ENCODE measurements at places on chromosomes 6 and 20.

GRCh38 chr20:62570897-62571668 lies 71.2 kb upstream of the SLCO4A1 start:
- DNase-seq, result no peak

- no peak for DNase-seq
These were observed 180.5 kb downstream of the IBTK start for GRCh38 chr6:82066991-82067411.

DNA sequence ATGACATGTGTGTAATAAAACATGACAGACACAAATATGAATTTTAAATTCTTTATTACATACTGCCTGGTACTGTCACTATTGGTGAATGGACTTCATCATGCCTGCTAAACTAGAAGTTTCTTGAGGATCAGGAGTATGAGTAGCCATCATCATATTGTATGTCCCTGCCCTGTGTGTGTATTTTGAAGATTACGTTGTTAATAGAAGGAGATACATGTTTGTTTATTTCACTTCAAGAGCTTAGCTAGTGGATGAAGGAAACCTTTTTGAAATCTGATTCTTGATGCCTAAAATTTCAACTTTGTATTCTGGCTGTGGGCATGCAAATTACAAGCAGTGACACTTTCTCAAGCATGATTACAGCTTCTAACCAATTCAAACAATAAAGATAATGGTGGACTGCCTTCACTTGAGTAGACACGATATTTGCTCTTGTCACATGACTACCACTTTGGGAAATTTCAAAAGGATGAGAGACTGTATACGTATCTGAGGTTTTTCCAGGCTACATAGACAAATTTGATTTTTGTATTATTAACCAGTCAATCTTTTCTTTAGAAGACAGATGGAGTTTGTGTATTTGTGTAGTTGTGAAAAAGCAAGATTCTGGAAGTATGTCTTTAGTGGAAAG lies 3.5 kb downstream of the TBPL1 start:
- DNase-seq, result peak; percentile 7

GRCh38 chr20:35111141-35111888 lies 18.7 kb upstream of the TRPC4AP start:
- DNase-seq, result no peak

DNA sequence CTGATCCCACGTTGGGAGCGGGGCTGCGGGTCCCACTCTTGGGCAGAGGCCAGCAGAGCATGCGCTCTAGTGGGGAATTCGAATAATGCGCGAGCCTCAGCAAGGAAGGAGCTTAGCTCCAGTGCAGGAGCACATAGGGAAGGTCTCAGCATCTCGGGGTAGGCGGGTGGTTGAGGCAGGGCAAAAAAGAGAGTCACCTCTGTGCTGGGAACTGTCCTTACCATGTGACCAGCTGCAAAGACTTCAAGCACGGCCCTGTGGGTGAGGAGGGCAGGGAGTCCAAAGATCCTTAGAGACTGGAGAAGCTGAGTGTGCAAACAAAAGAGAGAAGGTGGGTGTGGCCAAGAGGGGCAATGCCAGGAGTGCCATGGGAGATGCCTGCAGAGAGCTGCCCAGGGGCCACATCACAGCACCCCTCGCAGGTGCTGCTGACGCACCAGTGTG lies 79.2 kb upstream of the CD93 start:
- DNase-seq, result no peak

DNA sequence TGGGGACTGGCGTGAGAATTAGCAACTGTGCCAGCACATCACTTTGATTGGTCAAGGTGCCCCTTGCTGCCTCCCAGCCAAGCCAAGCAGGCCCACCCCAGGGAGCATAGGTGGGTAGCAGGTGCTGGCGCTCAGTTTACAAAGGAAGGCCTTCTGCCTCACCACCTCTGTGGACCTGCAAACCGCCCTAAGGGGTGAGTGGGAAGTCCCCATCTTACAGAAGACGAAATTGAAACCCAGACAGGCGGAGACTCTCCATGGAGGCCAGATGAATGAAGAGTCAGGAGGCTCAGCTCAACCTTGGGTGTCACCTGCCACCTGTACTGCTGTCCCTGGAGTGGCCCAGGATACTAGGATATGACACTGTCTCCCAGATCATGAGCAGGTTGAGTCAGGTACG lies 21.5 kb upstream of the MAS1L start:
- no peak for DNase-seq

DNA sequence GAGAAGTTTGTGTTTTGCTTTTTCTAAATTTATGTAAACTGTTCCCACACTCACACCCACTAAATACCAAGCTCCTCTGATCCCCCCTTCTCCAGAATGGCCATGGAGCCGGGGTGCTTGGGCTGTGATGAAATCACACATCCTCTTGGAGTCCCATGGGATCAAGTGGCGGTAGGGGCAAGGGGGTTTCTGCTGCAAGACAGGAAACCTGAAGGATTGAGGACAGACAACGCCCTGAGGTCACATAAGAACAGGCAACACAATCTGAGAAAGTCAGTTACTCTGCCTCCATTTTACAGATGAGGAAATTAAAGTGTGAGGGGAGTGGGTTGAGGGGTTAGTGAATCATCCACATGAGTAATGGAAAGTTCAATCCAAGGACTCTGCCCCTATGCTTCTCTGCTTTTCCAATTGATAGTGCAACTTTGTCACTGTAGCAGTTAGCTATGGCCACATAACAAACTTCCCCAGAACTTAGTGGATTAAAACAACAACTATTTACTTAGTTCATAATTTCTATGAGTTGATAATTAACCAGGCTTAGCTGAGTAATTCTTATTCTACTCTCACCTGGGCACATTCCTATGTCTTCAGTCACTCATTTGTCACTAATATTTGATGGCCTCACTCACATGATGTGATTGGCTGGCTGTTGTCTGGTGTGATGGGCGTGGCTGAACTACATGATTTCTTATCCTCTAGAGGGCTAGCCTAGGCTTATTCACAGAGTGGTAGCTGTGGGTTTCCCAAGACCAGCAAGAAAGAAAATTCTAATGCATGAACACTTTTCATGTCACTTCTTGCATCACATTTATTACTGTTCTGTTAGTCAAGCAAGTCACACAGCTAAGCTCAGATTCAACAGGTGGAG lies 311.1 kb upstream of the RNF24 start:
- DNase-seq, result no peak

- DNase-seq, result no peak
These were observed 6.3 kb upstream of the HMGN4 start for GRCh38 chr6:26531897-26532296.

- DNase-seq, result no peak
These were observed 14.3 kb downstream of the RIMS1 start for GRCh38 chr6:71900642-71901041.

- DNase-seq, result no peak
These were observed 162.2 kb downstream of the TBXT start for GRCh38 chr6:166005401-166005943.

GRCh38 chr6:1244941-1245340 lies 67.0 kb upstream of the FOXQ1 start:
- no peak for DNase-seq

DNA sequence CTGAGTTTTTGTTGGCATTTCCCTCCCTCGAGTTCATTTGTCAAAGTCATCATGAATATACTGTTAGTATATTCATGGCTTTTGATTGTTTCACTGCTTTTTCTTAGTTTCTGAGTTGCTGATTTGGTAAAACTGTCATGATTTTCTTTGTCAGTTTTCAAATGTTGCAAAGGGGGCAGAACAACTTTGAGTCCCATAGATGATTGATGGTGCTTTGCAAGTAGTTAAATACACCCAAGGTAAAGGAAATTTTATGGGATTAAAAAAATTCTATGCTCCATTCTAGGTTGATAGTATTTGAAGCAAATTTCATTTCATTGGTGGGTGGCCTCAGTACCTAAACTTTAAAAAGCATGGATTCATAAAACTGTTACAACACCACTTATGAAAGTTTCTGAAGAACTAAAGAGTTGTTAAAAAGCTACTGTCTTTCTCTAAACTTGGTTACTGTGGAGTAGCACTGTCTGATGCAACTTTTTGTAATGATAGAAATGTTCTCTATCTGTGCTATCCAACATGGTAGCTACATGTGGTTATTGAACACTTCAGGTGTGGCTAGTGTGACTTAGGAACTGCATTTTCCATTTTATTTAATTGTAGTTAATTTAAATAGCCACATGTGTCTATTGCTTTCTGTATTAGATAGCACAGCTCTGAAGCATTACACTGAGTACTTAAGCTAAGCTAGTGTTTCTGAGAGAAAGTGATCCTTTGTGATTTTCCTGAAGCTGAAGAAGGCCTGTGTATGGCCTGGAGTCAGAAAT lies 153.6 kb downstream of the ZFAND3 start:
- no peak for DNase-seq

GRCh38 chr20:36405255-36405654 lies 99.1 kb downstream of the DLGAP4 start:
- no peak for DNase-seq

GRCh38 chr6:159899994-159900745 lies 9.4 kb downstream of the MAS1 start:
- DNase-seq, result no peak

DNA sequence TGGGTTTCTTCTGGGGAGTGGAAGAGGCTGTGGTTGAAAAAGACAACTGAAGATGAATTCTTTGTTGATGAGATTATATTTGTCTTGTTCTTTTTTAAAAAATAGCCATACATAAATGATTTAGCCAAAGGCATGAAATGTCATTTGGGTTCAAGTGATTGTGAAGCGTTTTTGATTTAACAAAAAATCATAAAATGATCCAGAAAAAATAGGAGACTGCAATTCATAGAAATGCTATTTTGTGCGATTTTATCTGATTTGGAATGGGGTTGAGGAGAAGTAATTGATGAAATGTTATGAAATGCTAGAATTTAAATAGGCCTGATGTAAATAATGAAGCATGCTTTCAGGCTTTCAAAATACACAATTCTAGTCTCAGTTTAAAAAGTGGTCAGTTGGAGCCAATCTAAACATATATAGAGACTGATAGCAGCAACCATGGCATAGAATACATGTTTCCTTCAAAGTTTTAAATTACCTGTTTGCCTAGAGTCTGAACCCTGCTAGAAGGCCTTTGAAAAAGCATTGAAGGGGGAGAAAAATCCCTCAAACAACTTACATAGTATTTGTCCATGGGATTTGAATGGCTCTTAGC lies 21.8 kb downstream of the PFDN4 start:
- no peak for DNase-seq

DNA sequence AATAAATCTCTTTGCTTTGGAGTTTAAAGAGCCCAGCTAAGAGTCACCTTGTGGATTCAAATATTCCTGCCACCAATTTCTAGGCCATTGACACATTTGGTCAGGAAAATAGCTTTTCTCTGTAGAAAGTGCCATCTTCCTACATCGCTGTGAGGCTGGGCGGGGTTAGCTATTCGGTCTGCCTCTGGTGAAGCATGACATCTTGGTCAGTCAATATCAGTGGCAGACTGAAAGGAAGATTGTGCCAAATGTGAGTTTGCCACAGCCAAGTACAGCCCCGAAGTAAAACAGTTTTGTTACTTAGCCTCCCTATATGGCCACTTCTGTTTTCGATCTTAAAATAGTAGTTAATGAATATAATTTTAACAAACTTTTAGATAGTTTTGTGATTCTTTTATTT lies 65.5 kb upstream of the FABP7 start:
- DNase-seq, result no peak

- no peak for DNase-seq
These were observed 266.5 kb downstream of the C6orf118 start for GRCh38 chr6:165042912-165043311.

DNA sequence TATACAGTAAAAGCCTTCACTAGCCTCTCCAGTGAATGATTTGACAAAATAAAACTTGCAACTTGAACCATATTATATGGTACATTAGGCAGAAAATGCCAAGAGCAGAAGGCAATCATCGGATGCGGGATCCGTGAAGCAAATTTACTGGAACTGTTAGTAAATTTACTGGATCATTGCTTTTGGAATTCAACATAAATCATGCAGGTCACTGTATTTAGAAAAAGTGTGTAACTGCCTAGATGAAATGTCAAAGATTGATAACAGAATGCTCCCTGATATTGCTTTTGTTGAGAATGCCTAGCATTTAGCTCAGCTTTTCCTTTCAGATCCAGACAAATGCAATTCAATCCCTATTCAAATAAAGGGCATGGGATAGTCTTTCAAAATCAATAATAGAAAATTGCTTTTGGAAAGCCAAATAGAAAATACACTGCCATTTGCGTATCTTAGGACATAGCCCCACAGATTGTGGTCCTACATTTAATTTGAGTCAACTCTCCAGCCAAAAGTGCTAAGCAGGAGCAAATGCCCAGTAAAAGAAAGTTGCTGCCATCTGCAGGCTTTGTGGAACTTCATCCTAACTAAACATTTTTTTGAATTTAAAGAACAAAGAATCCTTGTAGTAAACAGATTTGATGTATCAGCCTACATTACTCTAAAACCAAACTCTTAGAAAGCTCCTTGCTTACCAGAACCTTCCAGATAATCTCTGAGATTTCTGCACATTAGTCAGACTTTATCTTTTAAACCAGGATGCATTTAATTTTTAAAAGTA lies 109.5 kb upstream of the HSF2 start:
- DNase-seq, result peak; percentile 30

GRCh38 chr6:155628306-155628705 lies 172.7 kb upstream of the NOX3 start:
- no peak for DNase-seq

DNA sequence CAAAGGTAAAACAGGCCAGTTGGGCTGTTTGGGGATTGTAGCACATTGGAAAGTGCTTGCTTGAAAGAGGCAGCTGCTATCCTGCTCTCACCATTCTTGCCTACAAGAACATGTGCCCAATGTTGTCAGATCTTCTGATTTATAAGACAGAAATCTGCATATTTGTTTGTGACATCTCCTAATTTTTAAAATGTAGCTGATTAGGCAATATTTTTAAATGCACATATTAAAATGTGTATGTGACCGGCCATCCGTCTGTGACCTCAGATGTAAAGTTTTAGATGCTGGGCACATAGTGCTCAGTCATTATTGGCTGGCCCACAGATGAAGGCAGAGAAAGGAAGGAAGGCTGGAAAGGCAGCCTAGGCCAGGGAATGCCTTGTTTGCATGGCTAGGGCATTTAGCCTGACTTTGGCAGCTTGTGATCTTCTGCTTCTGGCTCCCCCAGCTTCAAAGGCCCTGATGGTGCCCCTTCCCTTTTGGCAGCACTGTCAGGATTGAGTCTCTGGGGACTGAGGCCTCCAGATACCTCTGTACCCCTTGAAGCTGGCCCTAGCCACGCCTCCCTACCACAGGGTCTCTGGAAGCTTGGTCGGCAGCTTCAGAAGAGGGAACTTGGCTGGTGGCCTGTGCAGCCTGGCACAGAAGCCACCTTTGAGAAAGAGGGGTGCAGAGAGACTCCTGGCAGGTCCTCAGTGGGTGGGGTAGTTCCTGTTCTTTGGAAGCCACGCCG lies 6.4 kb downstream of the SNPH start:
- no peak for DNase-seq

Data from NCI-H2081 (cell line).